Endodermal cell (in vitro differentiated cells): ENCODE measurements at places on chromosomes 2 and 18.

DNA sequence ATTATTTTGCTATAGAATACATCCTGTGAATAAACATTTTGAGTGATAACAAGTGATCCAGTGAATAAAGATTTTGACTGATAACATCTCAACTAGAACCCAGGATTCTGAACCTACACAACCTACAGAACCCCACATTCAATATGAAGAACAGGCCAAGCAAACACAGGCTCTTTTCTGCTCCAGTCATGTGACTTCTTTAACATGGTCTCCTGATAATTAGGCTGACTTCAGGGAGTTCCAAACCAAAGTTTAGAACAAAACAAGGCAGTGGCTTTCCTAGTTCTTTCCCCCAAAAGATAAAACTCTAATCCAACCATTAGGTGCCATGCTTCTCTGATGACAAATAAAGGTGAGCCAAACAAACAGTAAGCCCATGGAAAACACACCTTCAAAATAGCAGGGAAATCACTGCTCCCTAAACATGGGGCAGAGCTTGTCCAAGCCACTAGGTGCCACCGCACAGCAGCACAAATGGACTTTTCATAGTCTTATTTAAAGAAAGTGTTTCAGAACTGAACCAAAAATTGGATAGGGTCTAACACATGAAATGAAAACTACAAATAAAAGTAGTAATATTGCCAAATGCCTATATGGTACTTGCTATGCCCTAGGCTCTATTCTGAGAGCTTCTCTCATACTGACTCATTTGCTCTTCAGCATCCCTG is 95.3 kb downstream of the EVA1A start:
- DNase-seq = no peak

GRCh38 chr18:44786257-44786656 is 105.6 kb downstream of the SETBP1 start:
- DNase-seq = no peak

DNA sequence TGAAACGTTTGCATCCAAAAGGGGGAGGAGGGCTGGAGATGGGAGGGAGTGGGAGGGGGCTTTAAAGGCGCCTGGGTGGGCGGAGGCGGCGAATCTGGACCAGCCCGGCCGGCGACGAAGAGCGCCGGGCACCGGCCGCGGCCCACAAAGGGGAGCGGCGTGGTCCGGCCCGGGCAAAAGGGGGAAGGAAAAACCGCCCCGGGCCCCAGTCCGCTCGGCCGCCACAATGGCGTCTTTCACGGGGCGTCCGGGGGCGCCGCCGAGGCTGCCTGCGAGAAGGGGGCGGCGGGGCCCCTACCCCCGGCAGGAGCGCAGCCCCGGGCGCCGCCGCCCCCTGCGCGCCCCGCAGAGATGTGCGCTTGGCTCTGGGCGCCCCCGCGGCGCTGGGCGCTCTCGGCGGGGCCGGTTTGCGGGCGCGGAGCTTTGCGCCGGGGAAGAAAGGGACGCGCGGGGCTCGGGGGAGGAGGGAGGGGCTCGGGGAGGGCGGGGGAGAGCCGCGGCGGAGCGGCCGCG is 108.1 kb upstream of the KCTD1 start:
- DNase-seq = no peak

DNA sequence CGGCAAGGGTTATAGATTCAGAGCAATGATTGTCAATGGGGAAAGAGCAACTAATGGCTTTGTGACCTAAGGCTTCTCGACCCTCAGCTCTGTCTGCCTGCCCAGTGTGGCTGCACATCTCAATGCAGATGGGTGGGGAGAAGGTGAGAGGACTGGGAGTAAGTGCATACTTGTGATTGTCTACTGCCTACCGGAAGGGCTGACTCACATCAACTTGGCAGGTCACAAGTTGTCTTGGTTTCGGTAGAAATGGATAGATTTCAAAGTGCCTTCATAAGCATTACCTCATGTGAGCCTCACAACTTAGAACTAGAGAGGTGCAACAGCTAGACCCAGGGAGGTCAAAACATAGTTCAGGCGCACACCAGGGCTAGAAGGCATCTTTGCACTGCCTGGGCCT is 29.4 kb downstream of the STAT1 start:
- no peak for DNase-seq

- DNase-seq = peak; percentile 32
These were observed 8.0 kb downstream of the ALLC start for GRCh38 chr2:3665886-3666612.

DNA sequence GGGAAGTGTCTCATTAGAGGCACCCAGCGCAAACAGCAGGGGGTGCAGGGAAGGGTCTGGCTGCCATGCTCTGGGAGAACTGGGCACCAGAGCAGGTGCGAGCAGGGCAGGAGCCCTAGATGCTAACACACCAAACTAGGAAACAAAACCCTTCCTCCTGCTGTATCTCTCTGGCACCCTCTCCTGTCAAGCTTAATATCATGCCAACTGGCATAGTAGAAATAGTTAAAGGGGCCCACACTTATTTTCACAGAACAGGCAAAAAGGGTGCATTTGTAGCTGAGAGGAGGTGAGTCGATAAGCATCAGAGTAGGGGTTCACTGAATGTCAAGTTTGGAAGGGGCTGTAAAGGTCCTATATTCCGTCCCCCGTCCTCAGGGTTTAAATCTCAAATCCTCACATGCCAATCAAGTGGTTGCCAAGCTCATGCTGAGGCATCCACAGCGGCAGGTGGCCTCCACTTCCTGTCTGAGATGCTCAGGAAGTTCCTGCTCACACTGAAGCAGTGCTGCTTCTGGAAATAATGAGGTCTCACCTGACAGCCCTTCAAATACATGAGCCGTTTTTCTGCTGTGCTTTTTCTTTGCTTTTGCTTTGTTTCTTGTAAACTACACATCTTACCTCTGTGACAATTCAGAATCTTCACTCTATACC is 14.9 kb upstream of the ACKR3 start:
- peak; percentile 13 for DNase-seq

DNA sequence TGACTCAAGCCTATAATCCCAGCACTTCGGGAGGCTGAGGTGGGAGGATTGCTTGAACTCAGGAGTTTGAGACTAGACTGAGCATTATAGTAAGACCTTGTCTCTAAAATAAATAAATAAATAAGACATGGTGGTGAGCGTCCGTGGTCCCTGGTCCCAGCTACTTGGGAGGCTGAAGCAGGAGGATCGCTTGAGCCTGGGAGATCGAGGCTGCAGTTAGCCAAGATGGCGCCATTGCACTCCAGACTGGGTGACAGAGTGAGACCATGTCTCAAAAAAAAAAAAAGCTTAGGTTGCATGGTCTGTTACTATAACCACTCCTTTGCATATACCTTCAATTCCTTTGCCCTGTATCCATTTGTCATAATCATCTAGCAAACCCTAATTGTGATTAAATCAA is 3.7 kb downstream of the CYP20A1 start:
- DNase-seq = no peak

DNA sequence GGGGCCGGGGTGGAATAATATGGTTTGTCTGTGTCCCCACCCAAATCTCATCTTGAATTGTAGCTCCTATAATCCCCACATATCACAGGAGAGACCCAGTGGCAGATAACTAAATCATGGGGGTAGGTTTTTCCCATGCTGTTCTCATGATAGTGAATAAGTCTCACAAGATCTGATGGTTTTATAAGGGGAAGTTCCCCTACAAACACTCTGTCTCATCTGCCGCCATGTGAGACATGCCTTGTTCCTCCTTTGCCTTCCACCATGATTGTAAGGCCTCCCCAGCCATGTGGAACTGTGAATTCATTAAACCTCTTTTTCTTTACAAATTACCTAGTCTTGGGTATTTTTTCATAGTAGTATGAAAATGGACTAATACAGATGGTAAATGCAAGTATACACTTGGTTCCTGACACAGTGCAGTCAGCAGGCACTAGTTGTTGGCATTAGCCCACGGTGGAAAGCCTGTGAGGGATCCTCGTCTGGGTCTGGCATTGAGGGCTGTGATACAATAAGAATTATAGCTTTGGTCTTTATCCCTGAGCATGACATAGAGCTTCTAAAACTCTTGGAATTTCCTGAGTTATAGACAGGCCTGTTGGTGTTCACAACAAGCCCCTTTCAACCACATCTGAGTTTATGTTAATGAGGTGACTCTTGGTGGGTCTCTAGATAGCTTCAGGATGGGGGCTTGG is 135.8 kb downstream of the CABLES1 start:
- no peak for DNase-seq

GRCh38 chr2:145374165-145374564 is 854.2 kb upstream of the ZEB2 start:
- no peak for DNase-seq

DNA sequence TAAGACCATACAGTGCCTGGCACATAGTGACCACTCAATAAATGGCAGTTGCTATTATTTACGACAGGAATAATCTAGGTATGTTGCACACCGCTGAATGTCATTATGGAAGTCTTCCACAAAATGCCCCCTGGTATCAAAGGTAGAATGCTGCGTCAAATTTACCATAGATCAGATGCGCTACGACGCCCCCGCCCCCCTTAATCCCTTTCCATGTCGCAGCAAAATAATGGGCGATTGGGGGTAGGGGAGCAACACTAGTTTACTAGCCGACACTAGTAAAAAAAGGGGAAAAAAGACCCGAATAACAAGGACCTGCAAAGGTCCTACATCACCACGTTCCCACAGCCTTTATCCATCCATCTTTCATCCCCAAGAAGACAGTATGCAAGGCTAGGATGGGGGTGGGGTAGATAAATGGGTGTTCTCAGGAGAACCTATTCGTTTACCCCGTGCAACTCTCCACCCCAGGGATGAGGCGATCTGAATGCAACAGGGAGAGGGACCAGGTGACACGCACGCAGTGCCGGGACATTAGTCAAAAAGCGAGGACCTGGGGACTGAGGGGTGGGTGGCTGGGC is 455 bp downstream of the PREPL start:
- DNase-seq = no peak

- no peak for DNase-seq
These were observed 99.5 kb upstream of the FHL2 start for GRCh38 chr2:105498281-105498846.

- no peak for DNase-seq
These were observed 73.0 kb downstream of the ACTR3 start for GRCh38 chr2:113962692-113963480.

DNA sequence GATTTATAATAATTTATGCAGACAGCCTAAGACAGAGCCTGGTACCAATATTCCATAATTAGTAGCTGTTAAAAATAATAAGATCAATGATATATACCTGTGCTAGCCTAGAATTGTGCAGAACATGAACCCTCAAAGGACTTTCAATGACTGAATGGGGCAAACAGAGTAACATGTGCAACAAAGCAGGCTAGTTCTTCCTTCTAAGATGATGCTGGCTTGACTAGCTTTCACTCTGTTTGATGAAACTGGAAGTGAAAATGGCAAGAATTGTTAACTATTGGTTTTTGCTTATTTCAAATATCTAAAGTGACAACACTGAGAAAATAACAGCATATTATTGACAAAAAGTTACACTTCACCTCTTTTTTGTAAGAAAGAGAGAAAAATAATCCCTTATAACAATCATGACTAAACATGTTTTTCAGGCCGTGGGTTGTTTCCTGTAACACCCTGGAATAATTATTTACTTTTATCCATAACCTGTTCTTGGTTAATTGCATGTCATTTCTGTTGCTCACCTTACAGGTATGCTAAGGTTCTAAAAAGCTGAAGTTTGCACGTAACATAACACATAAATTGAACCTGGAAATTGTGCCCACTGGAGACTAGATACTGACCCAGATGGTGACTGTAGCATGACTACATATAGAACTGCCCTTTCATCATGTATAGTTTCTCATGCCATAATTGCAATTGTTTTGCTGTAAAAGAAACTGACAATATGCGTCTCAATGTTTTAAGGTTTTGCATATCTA is 108.7 kb downstream of the C18orf54 start:
- no peak for DNase-seq
